ENCODE measurements at places on chromosomes 2 and 18.

DNA sequence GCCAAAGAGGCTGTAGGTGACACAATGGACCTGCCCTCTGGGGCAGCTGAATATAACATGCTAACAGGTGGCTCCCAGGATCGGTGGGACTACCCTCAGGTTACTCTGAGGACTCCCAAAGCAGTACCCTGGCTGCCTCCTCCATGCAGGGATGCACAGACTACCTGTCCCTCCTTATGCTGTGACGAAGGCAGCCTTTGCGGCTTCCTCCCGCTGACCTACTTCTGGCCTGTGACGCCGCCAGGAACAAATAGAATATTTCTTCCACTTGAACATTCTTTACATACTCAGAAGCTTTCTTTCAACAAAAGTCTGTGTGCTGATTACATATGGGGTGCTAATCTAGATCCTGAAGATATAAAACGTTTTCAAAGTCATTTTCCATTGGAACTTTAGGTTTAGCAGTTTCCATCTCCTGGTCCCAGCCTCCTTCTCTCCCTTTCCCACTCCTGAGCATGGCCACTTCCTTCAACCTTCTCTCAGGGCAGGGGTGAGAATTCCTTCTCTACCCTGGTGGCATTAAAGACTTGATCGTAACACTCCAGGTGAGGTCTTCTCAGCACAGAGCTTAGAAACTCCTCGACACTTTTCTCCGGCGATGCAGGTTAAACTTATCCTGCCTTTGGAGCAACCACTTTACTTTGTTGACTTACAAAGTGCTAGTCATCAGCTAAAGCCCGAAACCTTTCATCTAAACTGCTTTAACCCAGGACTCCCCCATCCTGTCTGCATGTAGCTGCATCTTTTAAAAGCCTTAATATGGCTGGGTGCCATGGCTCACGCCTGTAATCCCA, 58.9 kb upstream of the STK17B start:
- peak; percentile 39 for DNase-seq

- no peak for DNase-seq
These were observed 46.4 kb upstream of the RNF152 start for GRCh38 chr18:61939046-61939674.

- no peak for DNase-seq
These were observed 526 bp downstream of the CHN1 start for GRCh38 chr2:175004730-175004979.

GRCh38 chr18:76371301-76372203, 123.5 kb downstream of the ZNF516 start:
- no peak for DNase-seq

DNA sequence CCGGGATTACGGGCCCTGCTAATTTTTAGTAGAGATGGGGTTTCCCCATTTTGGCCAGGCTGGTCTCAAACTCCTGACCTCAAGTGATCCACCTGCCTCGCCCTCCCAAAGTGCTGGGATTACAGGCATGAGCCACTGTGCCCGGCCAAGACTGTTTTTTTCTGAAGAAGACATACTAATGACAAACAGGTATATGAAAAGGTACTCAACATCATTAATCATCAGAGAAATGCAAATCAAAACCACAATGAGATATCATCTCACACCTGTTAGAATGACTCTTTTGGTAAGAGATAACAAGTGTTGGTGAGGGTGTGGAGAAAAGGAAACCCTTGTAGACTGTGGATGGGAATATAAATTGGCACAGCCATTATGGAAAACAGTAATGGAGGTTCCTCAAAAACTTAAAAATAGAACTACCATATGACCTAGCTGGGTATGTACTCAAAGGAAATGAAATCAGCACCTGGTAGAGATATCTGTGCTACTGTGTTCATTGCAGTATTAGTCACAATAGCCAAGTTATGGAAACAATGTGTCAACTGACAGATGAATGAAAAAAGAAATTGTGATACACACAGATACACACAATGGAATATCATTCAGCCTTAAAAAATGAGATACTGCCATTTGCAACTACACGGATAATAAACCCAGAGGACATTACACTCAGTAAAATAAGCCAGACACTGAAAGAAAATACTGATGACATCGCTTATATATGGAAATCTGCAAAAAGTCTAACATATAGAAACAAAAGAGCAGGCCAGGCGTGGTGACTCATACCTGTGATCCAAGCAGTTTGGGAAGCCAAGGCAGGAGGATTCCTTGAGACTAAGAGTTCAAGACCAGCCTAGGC, 20.8 kb downstream of the SOS1 start:
- DNase-seq = no peak

- no peak for DNase-seq
These were observed 97.8 kb downstream of the GATA6 start for GRCh38 chr18:22267225-22267624.
